ENCODE measurements at places on chromosomes 5 and 9.

DNA sequence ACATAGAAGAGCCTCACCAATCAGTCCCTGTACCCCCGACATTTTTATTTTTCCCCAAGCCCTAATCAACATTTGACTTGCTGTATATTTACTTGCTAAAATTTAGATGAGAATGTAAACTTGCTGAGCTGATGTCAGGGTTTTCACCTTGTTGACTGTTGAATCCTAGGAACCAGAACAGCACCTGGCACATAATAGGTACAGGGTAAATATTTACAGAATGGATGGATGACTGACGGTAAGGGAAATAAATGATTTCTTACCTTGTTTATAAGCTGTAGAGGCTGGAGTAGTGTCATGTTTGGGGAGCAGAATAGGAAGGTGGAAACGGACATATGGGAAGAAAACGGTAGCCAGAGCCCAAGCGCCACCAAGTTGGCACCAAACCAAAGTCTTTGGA, 107.0 kb upstream of the NUDT12 start:
- peak; percentile 66 for DNase-seq

DNA sequence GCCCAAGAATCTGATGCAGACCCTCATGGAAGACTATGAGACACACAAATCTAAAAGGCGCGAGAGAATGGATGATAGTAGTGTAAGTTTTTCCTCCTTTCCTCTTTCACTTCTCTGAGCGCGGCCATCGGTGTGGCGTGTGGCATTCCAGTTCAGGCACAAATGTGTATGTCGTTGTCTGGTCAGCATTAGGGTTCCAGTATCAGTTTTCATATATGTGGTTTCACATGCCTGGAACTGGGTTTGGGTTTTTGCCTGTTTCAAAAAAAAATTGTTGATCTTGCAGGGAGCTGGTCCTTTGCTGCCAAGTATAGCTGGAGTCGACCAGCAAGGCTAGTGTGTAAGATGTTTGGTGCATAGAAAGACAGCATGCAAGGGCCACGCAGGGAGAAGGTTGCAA, 51.5 kb downstream of the C9orf152 start:
- DNase-seq = no peak

GRCh38 chr5:132688536-132689339, 14.9 kb downstream of the IL4 start:
- DNase-seq = no peak

DNA sequence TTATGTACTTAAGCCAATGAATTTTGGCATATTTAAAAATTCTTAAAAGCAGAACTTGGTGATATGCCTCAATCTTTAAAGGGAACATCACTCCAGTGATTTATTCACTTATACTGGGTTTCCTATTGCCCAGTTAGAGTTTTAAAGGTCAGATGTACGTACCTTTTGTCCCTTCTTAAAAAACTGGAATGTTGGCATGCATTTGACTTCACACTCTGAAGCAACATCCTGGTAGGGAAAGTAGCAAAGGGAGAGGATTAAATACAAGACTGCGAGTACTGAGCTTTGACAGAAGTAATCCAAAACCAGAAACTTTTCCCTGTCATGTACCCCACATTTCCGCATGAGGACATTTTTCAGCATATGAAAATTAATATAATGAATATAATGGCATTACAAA, 11.7 kb downstream of the TXN start:
- DNase-seq = no peak

DNA sequence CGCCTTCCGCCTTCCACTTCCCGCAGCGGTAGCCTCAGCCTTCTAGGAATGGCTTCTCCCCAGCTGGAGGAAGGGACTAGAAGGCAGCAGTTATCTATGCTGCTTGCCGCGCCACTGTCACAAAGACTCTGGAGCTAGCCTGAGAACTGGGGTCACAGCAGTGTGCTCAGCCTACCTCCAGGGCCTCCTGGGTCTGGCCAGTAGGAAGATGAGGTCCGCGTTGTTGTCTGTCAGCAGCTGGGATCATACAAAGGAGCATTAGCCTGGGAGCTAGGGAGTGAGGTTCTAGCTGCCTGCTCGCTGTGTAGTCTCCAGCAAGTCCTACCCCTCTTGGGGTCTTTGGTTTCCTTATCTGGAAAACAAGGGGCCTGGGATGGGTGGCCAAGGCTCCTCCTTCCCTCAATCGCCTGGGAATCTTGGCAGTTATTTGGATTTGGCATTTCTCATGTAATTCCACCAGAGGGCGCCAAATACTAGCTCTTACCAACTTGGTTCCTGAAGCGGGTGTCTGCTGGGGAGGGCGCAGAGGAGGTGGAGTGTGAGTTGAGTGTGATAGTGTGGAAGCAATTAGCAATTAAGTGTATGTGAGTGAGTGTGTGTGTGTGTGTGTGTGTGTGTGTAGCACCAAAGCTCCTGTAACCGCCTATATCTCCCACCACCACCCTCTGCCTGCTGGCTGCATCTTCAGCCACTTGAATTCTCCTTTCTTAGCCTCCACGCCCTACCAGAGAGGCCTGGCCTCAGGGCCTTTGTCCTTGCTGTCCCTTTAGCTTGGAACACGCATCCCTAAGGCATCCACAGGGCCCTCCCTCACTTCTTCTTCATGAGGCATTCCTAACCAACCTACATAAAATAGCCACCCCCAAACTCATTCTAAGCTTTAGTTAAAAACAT, 97.1 kb downstream of the ENTREP1 start:
- DNase-seq = peak; percentile 14

- no peak for DNase-seq
Observed at GRCh38 chr9:117354997-117355396, 59.9 kb downstream of the ASTN2 start.

Measured in NCI-H2081 treated with DMSO at 0.1 percent for 48 hours (cell line).